ENCODE measurements at places on chromosomes 11 and 22. TPM values are rescaled to one million over a fixed set of nuclear protein-coding genes. Genes with fewer than 3 reads are reported as not detected.

GRCh38 chr11:119346605-119347004, at the start of gene MFRP:
Gene MFRP (minus strand): TSS chr11:119346705. CDS start chr11:119346513, 192 bp downstream.
- no peak for DNase-seq
- no peak within 1 kb of the TSS for H3K27ac ChIP-seq
- no peak within 1 kb of the TSS for H3K4me3 ChIP-seq

GRCh38 chr22:22836635-22837034, 51.0 kb upstream of the IGLL5 start:
- H3K4me1 ChIP-seq, result no peaks in the 10 kb centered on the region
- H3K27me3 ChIP-seq, result peaks cover 15% of the 10 kb centered on the region
- no peak overlapping the region for H3K4me3 ChIP-seq

- peak overlapping the region; percentile 83 for H3K4me3 ChIP-seq
- DNase-seq, result no peak
- peaks cover 5% of the 10 kb centered on the region for H3K36me3 ChIP-seq
These were observed 737 bp upstream of the STIP1 start for GRCh38 chr11:64185175-64185692.

DNA sequence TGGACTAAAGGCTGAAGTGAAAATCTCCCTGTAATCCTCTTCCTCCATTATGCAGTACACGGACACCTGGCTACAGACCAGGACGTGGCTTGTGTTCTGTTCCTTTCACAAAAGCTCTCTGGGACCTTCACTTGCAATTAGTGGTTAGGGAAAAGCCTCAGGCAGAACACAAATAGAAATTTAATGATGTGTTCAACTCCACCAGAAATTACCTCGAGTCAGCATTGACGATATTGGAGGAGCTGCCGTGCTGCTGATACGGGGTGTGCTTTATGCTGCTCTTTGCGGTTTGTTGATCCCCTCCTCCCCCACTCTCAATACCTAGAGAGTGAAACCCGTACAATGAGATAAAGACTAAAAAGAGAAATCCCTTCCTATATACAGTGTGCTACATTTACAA, 48.9 kb downstream of the POLD3 start:
- H3K4me3 ChIP-seq, result no peak overlapping the region
- peaks cover 11% of the 10 kb centered on the region for H3K4me1 ChIP-seq
- peaks cover 5% of the 10 kb centered on the region for H3K36me3 ChIP-seq
- DNase-seq, result no peak

Gene POU2AF3
- 0.36 TPM for total RNA-seq

DNA sequence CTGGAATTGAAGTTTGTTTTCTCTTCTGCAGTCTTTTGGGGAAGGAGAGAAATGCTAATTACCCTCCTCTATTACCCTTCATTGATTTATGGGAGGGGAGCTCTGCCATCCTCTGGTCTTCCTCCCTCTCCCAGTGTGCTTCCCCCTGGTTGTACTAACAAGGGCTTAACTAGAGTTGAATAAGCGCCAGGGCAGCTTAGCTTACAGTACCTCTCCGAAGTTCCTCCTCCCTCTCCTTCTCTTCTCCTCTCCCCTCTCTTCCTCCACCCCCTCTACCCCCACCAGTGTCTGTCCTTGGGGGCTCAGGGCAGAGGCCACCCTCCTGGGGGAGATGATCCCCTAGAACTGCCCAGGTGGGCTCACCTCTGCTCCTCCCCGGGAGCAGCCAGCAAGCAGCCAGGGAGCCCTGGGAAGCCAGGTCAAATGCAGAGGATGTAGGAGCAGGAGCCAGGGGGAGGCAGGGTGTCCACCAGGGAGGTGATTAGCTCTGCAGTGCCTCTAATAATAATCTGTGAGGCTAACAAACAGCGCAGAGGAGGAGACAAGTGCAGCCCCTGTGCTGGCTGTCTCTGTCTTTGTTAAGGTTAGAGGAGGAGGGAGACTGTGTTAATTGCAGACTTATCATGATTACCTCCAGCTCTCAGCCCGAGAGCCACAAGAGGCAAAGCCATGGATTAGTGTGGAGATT, 191.6 kb upstream of the CADM1 start:
- H3K4me3 ChIP-seq, result no peak overlapping the region
- no peaks in the 10 kb centered on the region for H3K4me1 ChIP-seq
- DNase-seq, result no peak
- no peaks in the 10 kb centered on the region for H3K36me3 ChIP-seq

GRCh38 chr11:17479284-17480214, 2.9 kb upstream of the ABCC8 start:
- H3K4me1 ChIP-seq, result no peaks in the 10 kb centered on the region
- H3K4me3 ChIP-seq, result no peak overlapping the region
- peaks cover 35% of the 10 kb centered on the region for H3K27me3 ChIP-seq

DNA sequence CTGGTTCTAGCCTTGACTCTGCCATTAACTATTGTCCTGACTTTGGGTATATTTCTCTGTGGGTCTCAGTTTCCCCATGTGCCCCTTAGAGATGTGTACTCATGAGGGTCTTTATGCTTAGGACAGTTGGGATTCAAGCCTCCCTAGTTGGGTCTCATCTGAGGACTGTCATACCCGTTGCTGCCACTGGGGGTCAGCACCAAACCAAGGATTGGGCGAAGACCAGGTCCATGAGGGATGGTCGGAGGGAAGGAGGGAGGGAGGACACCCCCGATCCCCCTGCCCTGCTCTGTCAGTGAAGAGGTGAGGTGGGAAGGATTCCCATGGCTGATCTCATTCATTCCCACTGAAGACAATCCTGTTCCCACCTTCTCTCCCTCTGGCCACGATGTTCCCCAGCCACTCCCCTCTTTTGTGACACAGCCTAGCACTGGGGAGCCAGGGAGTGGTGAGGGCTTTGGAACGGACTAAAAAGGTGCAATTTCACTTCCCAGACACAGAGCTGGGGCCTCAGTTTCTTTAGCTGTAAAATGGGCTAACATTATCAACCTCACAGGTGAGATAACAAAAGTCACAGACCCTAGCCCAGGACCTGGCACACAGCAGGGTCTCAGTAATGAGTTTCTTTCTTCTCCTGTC, 12.4 kb upstream of the KLHL35 start:
- H3K4me1 ChIP-seq, result no peaks in the 10 kb centered on the region
- DNase-seq, result peak; percentile 94
- no peak overlapping the region for H3K27ac ChIP-seq

DNA sequence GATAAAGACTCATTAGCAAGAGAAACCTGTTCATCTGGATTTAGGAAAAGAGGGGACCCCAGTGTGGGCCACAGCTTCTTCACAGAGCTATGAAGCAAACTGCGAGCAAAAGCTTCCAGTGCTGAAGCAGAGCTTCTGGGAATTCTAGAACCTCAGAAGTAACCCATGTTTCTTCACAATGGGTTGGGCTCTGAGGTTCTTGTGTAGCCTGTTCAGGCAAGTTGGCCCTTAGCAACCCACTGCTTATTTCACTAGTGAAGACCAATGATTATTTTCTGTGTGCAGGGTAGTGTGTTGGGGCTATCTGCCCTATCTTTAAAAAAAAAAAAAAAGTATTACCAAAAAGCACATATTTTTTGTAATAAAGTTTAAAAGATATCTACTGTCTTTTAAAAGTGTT, at the start of gene ACRV1:
Gene ACRV1, minus strand, starts transcription at position 101 of the 400 bp plus-strand sequence. Its CDS starts 67 bp downstream, at position 34.
- H3K36me3 ChIP-seq, result peaks cover 9% of the 10 kb centered on the region
- no peak within 1 kb of the TSS for H3K4me3 ChIP-seq
- no peaks in the 10 kb centered on the region for H3K4me1 ChIP-seq
- no peaks in the 10 kb centered on the region for H3K27me3 ChIP-seq
- DNase-seq, result no peak
- H3K27ac ChIP-seq, result no peak within 1 kb of the TSS

GRCh38 chr11:1705126-1706052, 8.4 kb downstream of the KRTAP5-6 start:
- DNase-seq, result peak; percentile 31
- no peak overlapping the region for H3K27ac ChIP-seq
- no peaks in the 10 kb centered on the region for H3K4me1 ChIP-seq
- no peaks in the 10 kb centered on the region for H3K36me3 ChIP-seq

Gene LRRC75B
- total RNA-seq, result 5.1 TPM

GRCh38 chr11:102309621-102310541, 7.4 kb upstream of the BIRC3 start:
- no peak for DNase-seq
- no peak overlapping the region for H3K27ac ChIP-seq
- H3K27me3 ChIP-seq, result no peaks in the 10 kb centered on the region
- H3K4me3 ChIP-seq, result no peak overlapping the region

DNA sequence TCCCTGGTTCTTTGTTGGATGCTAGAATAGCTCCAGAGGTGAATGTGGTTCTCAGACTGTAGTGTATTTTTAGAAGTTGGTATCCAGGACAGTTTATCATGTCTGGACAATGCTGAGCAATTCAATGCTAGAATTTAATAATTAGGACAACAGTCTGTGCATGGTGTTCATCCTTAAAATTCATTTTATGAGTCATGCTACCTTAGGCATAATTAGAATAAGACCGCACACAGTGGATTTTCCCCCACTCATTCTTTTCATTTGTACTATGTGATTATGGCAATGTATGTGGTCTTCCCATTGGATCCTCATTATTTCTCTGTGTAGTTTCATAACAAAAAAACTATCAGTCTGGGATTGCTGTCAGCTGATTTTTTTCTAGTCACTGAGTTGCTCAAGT, 196.7 kb downstream of the ARHGAP42 start:
- no peaks in the 10 kb centered on the region for H3K27me3 ChIP-seq
- no peak for DNase-seq
- H3K36me3 ChIP-seq, result no peaks in the 10 kb centered on the region
- H3K4me1 ChIP-seq, result peaks cover 2% of the 10 kb centered on the region
- H3K4me3 ChIP-seq, result no peak overlapping the region

Gene ART1
- total RNA-seq, result not detected

Gene SLC22A8
- total RNA-seq, result not detected

Gene SAA1
- not detected for total RNA-seq

DNA sequence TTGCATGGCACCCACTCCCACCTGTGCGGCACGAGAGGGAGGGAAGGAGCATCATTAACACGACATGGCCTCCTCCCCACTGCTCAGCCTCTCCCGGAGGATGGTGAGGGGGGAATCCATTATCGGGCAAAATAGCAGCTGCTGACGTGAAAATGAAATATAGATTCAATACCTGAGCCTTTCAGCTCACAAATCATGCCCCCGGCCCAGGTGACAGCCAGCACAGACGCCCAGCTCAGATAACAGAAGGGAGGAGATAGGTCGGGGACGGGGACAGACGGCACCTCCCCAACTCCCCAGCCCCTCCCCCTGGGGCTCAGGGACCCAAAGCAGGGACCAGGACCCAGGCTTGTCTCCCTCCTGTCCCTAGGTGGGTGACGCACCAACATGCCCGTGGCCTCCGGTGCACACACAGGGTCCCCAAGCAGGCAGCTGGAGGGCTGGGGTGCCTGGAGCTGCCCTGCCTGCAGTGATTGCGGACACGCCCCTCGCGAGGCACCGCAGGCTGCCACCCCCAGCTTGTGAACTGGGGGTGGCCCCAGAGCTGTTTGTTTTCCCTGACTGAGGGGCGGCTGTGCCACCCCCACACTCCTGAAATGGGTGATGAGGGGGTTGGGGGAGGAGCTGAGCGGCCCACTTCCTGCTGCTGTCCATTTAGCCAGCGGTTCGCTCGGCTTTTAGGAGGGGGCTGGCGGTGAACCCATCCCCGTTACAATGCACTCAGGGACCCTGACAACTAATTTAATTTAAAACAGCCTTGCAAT, 31.7 kb downstream of the FLRT1 start:
- H3K27me3 ChIP-seq, result no peaks in the 10 kb centered on the region

GRCh38 chr11:117189191-117189940, 9.8 kb upstream of the TAGLN start:
- DNase-seq, result peak; percentile 68
- no peaks in the 10 kb centered on the region for H3K4me1 ChIP-seq
- peaks cover 71% of the 10 kb centered on the region for H3K36me3 ChIP-seq
- H3K4me3 ChIP-seq, result no peak overlapping the region
- H3K27ac ChIP-seq, result no peak overlapping the region

DNA sequence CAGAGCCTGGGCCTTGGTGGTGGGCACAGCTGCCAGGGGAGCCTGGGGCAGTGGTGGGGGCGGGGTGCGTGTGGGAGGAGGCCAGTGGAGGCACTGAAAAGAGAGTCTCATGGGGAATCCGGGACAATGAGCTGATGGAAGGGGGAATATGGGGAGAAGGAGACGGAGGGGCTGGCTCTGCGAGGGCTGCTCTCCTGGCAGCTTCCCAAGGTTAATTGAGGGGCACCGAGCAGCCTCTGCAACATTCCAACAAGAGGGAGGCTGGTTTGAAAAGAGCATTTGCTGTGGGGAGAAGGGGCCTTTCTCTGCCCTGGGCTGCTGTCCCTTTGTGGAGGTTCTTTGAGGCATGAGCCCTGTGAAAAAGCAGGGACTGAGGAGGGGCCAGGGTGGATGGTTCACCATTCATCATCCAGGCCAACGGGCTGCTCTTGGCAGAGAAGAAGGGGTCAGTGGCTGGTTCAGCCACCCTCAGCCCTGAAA, 9.4 kb upstream of the IGSF9B start:
- no peaks in the 10 kb centered on the region for H3K36me3 ChIP-seq
- H3K27ac ChIP-seq, result no peak overlapping the region
- H3K4me3 ChIP-seq, result no peak overlapping the region
- H3K27me3 ChIP-seq, result no peaks in the 10 kb centered on the region
- DNase-seq, result no peak
- H3K4me1 ChIP-seq, result no peaks in the 10 kb centered on the region

Gene CALCB
- not detected for total RNA-seq

GRCh38 chr22:36942556-36942955, 29.1 kb downstream of the CSF2RB start:
- H3K4me1 ChIP-seq, result peaks cover 16% of the 10 kb centered on the region
- H3K27me3 ChIP-seq, result peaks cover 17% of the 10 kb centered on the region
- no peak overlapping the region for H3K4me3 ChIP-seq
- no peak overlapping the region for H3K27ac ChIP-seq

Gene SGSM1
- not detected for total RNA-seq

- DNase-seq, result no peak
- no peaks in the 10 kb centered on the region for H3K36me3 ChIP-seq
- H3K27ac ChIP-seq, result no peak overlapping the region
- H3K27me3 ChIP-seq, result no peaks in the 10 kb centered on the region
These were observed 13.6 kb upstream of the RAB3IL1 start for GRCh38 chr11:61930933-61931332.

- no peak for DNase-seq
These were observed 20.6 kb upstream of the MS4A7 start for GRCh38 chr11:60357771-60358170.

GRCh38 chr11:70050243-70050642, 27.9 kb upstream of the ANO1 start:
- H3K36me3 ChIP-seq, result no peaks in the 10 kb centered on the region
- no peak overlapping the region for H3K4me3 ChIP-seq
- no peak for DNase-seq
- peaks cover 39% of the 10 kb centered on the region for H3K27me3 ChIP-seq

Gene SLCO2B1
- total RNA-seq, result under 0.01 TPM

DNA sequence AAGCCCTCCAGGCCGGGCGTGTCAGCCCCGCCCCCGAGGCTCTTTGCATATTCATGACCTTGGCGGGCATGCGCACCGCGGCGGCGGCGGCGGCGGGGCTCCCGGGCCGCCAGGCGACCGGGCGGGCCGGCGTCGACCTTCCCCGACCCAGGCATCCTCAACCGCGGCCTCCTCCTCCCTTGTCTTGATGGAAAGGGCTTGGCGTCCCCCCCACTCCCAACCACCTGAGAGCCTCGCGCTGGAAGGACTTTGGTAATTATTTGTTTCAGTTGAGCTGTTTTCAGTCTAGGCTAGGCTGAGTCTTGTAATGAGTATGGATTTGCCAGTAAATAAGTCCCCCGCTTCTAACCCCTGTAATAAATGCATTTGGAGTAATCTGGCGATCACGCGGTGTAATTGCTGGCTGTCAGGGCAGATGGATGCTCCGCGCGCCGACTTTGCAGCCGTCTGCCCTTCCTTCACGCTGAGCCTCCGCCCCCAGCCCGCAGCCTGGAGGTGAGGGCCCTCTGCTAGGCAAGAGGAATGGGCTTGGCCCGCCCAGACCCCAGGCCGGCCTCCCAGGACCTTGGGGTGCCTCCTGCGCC, 25.2 kb downstream of the FLRT1 start:
- H3K27ac ChIP-seq, result no peak overlapping the region
- peak; percentile 98 for DNase-seq
- peaks cover 10% of the 10 kb centered on the region for H3K4me1 ChIP-seq

All from osteoblast (primary cell).